ENCODE measurements at places on chromosomes 7 and 10. TPM values are rescaled to one million over a fixed set of nuclear protein-coding genes. Genes with fewer than 3 reads are reported as not detected.

DNA sequence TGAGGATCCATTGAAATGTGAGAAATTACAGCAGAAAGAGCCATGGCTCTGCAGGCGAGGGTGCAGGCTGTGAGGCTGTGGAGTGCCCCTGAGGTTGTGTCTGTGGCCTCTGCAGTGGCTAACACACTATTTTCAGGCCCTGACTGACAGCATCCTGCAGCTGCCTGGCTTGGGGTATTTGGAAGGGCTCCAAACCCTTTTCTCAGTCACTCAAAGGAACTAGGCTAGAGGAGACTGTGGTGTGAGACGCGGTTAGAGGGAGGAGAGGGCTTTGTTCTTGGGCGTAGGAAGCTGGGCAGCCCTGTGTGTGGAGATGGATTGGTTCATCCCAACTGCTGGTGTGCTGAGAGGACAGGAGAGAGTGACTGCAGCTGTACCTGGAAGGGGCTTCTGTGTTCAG lies 134.9 kb downstream of the RAMP3 start:
- DNase-seq: no peak

- no peak for DNase-seq
Measured at GRCh38 chr7:2967253-2967652, 76.4 kb downstream of the CARD11 start.

Gene PSD
- total RNA-seq: 34.7 TPM

DNA sequence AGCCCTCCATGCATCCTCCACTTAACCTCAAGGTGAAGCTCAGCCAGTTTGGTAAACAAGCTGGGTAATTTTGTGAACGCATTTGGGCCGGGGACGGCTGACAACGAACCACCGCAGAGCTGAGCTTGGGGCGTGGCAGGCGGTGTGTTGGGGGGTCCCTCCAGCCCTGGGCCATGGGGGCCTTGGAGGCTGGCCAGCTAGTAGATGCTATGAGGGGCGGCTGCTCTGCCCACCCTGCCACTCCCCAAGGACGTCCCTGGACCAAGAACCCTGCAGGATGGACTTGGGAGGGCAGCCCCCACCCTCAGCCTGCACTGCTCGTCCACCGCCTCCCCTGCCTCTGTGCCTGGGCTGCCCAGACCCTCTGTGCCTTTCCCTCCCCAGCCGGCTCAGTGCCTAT lies 12.0 kb upstream of the SCART1 start:
- DNase-seq: no peak

DNA sequence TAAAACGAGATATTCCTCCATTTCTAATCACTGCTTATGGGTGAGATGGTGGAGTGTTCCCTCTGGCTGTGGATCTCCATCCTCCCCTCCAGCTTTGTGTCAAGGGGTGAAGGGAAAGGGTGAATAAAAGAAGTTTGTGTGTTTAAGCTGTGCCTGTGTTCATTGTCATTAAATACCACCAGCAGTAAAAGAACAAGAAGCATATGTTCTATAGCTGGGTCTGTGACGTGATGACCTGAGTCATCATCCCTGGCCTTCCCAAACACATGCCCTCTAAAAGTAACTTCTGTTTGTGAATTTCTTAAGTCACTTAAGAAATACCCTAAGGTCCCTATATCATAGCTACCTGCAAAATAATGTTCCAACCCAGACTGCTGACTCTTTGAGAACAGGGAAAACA lies 104.9 kb downstream of the PPP1R17 start:
- DNase-seq: no peak

DNA sequence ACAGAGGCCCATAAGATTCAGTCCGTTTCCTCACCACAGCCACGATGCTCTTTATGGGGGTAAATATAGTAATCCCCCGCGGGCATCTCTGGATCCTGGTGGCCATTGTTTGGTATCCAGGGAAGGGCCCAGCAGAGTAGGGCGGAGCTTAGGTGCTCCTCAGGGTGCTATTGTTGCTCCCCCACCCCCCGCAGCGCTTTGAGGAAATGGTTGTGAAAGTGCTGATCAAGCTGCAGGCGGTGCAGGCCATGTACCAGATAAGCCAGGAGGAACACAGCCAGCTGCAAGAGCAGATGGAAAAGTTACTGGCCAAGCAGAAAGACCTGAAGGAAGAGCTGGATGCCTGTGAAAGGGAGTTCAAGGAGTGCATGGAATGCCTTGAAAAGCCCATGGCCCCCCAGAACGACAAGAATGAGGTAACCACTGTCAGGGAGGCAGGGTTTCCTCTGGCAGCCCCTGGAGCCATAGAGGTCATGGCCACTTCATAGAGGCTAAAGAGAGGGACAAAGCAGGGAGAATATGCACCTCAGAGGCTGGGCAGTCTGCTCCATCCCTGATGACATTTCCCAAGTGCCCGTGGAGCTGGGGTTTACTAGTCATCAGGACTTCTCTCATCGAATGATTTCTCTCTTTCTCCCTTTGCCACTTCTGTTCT lies 17.6 kb upstream of the FLNC start:
- DNase-seq: peak; percentile 67

DNA sequence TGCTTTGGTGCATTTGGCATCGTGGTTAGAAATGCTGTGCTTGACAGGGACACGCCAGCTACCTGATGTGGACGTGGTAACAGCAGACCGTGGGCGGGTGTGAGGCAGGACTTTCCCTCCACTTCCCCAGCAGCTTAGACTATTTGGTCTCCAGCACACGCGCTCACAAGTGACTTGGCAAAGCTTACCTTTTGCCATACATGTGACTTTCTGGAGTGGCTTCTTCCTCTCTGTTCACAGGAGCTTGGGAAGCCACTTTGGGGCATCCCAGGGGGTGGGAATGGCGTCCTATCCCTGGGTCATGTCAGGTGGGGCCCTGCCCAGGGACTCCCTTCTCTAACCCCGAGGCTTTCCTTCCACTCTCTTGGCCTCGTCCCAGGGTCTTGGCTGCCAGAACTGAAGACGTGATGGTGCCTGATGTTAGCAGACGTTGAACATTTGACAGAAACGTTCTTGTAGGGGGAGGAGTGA lies 228.7 kb upstream of the KLF6 start:
- DNase-seq: no peak

DNA sequence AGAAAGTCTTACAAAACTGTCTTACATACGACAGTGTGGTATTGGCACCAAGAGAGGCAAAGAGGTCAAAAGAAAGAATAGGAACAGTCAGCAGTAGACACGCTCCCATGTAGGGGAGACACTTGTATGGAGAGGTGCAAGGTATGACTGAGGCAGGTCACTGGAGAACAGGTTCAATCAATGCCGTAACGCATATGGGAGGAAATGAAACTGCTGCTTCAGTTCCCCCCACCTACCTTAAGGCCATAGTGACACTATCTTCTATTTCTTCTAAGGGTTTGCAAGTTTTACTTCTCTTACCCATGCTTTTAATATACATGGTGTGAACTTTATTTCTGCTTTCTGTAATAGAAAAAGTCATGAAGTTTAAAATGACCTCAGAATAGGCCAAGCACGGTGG lies 5.5 kb upstream of the PITRM1 start:
- DNase-seq: no peak

GRCh38 chr10:88131511-88132139 lies 268.2 kb downstream of the PTEN start:
- no peak for DNase-seq

DNA sequence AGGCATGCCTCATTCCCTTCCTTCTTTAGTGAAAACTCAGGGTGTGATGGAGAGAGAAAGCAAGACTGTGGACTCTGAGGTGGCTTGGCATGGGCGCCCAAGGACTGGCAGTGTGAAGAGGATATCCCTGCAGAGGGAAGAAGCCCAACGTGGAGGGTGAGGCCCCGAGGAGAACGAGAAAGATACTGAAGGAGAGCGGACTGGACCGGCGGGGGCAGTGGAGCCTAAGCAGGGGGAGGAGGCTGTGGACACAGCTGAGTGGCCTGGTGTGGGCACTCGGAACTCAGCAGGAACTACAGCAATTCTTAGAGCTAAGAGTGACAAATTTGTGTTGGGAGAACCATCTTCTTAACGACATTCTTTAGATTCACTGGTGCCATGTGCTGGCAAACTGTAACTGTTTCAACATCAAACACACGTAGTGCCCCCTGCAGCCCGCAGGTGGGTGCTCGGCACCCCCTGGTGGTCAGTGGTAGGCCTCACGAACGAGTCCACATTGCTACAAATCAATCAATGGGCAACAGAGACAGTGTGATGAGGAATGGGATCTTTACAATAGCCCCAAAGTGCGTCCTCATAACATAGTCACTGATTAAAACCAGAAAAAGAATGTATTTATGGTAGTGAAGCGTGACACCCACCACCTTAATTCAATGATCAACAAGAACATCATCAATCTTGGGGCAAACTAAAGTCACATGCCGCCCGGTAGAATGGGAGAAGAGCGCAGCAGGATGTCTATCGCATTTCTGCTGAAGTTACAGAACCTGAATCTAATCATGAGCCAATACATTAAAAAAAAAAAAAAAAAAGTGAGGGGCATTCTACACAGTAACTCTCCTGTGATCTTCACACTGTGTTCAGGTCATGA lies 2.0 kb upstream of the SFTPA1 start:
- no peak for DNase-seq

Gene TDRD1
- total RNA-seq: 0.51 TPM

Gene GPR15LG
- 3.6 TPM for total RNA-seq

Gene CHAT
- total RNA-seq: not detected

DNA sequence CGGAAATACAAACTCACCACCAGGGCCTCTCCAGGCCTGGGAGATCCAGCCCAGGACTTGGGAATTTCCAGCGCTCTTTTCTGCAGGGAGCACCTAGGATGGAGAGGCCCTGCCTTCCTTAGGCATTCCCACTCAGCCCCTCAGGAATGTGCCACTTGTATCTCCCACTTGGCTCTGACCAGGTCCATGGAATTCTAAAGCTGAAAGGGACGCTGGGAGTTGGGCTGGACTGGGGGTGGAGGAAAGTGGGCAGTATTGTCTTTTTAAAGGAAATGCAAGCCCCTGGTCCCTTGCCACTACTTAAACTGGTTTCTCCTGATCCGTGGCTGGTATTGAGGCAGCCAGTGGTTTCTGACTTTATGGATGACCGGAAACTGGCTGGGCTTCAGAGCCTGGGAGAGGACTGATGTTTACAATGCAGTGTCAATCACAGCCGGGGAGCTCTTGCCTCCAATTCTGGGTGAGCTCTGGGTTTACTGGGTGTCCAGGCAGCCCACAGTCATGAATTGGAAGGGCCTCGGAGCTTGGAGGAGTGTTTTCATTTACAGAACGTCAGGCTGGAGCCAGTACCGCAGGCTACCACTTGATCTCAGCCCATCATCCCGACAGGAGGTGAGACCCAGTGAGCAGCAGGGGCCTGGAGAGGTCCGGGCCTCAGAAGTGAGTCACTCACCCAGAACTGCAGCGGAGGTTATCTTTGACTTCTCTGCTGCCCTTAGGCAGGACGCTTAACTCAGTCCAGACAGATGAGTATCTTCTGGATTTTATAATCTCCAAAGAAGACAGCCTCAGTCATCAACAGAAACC lies 27.3 kb downstream of the AGAP3 start:
- no peak for DNase-seq

GRCh38 chr10:107442035-107442505 lies 277.6 kb upstream of the SORCS1 start:
- DNase-seq: no peak

Gene CBLL1
- total RNA-seq: 23.8 TPM

Gene FOXI2
- total RNA-seq: not detected

- DNase-seq: no peak
Measured at GRCh38 chr10:89808842-89809241, 107.5 kb downstream of the KIF20B start.

Gene GTPBP4
- total RNA-seq: 34.8 TPM

Gene APBB1IP
- 1.2 TPM for total RNA-seq

Gene MCMBP
- total RNA-seq: 61.0 TPM

- DNase-seq: no peak
Measured at GRCh38 chr10:58885686-58886345, 290.6 kb upstream of the PHYHIPL start.

DNA sequence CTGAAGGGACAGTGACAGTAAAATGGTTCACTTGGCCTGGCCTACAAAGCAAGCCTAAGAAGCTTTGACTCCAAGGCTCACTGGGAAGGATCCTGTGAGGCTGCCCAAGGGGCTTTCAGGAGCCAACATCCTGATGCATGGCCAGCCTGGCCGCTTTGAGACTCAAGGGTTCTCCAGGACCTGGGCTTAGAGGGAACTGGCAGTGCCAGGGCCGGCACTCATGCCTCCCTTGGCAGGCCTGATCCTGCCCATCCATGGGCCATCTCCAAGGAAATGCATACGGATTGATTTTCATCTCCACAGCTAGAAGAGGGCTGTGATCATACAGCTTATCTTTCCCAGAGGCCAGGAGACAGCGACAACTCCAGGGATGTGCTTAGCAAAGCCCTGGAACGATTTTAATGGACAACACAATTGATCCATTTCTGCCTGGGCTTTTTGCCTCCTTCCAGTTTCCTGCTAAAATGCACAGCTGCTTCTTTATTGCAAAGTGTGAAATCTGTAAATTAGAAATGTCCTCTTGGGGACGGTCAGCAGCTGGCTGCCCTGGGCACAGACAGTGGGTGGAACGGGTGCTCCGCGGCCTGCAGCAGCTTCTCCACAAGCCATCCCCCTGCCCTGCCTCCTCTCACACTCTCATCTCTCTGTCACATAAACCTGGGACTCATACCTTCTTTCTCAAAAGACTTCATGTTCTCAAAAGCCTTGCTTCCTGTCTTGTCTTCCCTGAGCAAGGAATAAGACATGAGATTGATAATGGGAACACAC lies 288.5 kb downstream of the GRID1 start:
- DNase-seq: no peak

- DNase-seq: no peak
Measured at GRCh38 chr7:157989589-157989988, 598.0 kb downstream of the PTPRN2 start.

- DNase-seq: no peak
Measured at GRCh38 chr7:89714131-89714530, 440.1 kb upstream of the STEAP1 start.

- DNase-seq: no peak
Measured at GRCh38 chr7:77877791-77878190, 79.2 kb downstream of the PHTF2 start.

Gene HOGA1
- not detected for total RNA-seq

- DNase-seq: no peak
Measured at GRCh38 chr7:36784991-36785940, 61.0 kb upstream of the AOAH start.

GRCh38 chr10:102261196-102261595 lies 15.9 kb downstream of the GBF1 start:
- no peak for DNase-seq

GRCh38 chr10:6953271-6953801 lies 373.3 kb upstream of the PRKCQ start:
- DNase-seq: no peak

DNA sequence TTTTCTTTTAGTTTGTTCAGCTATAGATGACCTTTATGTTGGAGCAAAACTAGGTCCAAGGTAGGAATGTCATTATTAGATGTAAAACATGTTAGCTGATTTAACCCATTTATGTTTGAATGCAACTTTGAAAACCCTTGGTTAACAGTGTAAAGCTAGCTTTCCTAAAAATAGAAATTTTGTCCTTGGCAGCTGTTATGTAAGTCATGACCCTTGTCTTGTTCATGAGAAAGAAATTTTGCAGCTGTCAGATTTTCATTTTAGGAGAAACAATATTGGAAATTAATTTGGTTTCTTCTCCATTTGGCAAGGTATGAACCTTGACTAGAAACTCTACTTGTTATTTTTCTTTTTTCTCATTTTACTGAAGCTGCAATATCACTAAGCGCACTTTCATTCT lies 23.9 kb upstream of the CCAR1 start:
- DNase-seq: no peak
